Fibroblast of mammary gland (primary cell): ENCODE measurements at places on chromosomes 3 and 15.

GRCh38 chr15:72532991-72533601, 59.0 kb downstream of the ARIH1 start:
- DNase-seq: no peak

GRCh38 chr15:44584162-44584749, 47.3 kb downstream of the EIF3J start:
- peak; percentile 53 for DNase-seq

DNA sequence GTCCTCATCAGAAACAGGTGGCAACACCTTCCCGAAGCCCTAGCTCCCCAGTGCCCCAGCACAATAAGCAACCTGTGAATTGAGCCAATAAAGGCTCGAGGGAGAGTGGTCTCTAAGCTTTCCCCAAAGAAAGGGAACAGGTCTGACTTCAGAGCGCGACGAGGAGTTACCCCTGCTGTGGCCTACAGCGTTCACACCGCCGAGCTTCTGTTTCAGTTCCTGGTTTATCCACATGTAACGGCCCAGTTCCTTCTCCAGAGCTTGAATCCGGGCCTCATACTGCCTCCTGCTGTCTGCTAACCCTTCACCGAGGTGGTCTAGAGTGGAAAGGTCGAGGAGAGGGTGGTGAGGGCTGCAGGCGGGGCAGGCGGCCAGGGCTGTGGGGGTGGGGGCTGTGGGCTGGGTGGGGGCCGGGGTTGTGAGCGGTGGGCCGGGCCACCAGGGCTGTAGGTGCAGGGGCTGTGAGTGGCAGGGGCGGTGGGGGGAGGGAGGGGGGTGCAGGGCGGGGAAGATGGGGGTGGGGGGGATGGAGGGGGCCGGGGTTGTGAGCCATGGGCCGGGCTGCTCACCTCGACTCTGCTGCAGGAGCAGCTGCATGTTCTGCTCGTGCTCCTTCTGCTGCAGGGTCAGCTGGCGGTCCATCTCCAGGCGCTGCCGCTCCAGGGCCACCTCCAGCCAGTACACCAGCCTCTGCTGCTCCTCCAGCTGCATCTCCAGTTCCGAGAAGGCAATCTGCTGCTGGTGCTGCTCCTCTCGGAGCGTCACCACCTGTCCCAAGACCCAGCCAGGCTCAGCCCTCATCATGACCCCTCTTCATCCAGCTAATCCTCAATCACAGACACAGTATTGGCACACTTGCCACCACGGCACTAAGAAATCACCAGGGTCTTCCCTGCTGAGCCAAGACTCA, 26.2 kb downstream of the KIF7 start:
- DNase-seq: no peak

GRCh38 chr3:78792212-78792611, 975.6 kb downstream of the ROBO1 start:
- no peak for DNase-seq

- DNase-seq: no peak
These were observed 39.3 kb downstream of the CHCHD6 start for GRCh38 chr3:126743350-126743749.

GRCh38 chr3:72405943-72406566, 442.2 kb downstream of the SHQ1 start:
- DNase-seq: peak; percentile 31

GRCh38 chr15:60573936-60574335, 95.0 kb upstream of the ICE2 start:
- DNase-seq: no peak

- peak; percentile 97 for DNase-seq
These were observed 58.1 kb downstream of the SLC6A6 start for GRCh38 chr3:14460342-14461005.

DNA sequence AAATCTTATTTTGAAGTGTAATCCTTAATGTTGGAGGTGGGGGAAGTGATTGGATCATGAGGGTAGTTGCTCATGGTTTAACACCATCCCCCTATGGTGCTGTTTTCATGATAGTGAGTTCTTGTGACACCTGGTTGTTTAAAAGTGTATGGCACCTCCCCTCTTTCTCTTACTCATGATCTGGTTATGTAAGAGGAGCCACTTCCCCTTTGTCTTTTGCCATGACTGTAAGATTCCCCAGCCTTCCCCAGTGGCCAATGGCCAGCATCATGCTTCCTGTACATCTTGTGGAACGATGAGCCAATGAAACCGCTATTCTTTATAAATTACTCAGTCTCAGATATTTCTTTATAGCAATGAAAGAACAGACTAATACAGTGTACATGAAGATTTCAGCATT, 39.8 kb upstream of the GMNC start:
- peak; percentile 20 for DNase-seq

DNA sequence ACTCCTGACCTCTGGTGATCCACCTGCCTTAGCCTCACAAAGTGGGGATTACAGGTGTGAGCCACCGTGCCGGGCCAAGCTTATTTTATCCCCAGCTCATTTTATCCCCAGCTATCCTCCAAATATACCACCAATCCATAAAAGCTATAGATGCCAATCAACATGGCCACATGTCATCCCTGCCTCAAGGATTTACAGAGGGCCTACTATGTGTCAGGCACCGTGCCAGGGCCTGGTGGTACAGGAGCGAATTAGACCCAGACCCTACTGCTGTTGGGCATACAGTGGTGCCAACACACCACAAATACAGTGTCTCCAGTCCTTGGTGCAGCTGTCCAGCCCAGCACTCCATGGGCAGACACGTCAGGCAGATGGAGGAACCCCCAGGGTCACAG, 73.4 kb downstream of the SCN5A start:
- DNase-seq: no peak

DNA sequence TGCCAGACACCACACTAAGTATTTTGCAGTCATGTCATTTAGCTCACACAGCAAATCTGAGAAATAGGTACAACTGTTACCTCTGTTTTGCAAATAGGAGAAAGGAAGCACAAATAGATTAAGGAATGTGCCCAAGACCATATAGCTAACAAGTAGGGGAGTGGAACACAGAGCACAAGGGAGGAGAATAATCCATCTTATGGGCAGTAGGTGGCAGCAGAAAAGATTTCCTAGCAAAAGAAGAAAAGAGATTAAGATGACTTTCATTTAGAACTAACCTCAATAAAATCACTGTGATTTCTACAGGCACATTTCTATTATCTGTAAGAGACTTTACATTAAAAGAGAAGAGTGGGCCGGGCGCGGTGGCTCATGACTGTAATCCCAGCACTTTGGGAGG, 49.1 kb downstream of the NR1I2 start:
- DNase-seq: no peak

DNA sequence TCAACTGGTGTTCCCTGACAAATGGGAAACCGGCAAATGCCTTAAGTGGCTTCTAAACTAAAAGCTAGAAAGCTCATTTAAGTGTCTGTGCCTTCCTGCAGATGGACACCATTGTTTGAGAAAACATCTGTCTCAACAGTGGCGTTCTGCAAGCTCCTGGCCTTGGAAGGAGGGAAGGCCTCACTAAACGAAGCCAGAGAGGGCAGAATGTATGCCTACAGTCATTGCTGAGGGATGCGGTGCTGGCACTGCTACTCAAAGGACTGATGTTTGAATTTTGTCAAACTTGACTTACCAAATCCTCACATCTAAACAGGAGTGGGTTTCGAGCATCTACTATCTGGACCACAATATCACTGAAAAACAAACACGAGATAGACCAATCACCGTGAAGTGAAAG, 12.2 kb downstream of the LSG1 start:
- no peak for DNase-seq

- DNase-seq: no peak
These were observed 148.2 kb upstream of the TOPAZ1 start for GRCh38 chr3:44093531-44093930.

GRCh38 chr15:76309601-76310330, 1.5 kb downstream of the ETFA start:
- DNase-seq: peak; percentile 9

GRCh38 chr3:177338697-177339219, 141.5 kb upstream of the TBL1XR1 start:
- peak; percentile 54 for DNase-seq
